Glomerular endothelial cell (primary cell): ENCODE measurements at places on chromosomes 1 and 21. TPM values are rescaled to one million over a fixed set of nuclear protein-coding genes. Genes with fewer than 3 reads are reported as not detected.

GRCh38 chr1:243716906-243717305, 133.1 kb downstream of the AKT3 start:
- DNase-seq: no peak

GRCh38 chr1:98331718-98332311, 329.7 kb upstream of the SNX7 start:
- no peak for DNase-seq

Gene KRTAP19-1
- total RNA-seq: not detected in 2 replicates

Gene HCRTR1
- total RNA-seq: 0.58 and 1.3 TPM in 2 replicates

Gene OPRD1
- under 0.01 TPM in 1 of 2 replicates, not detected in the other for total RNA-seq

Gene PROX1
- 1.3 and 2.5 TPM in 2 replicates for total RNA-seq
